ENCODE measurements at places on chromosomes 3 and 15. TPM values are rescaled to one million over a fixed set of nuclear protein-coding genes. Genes with fewer than 3 reads are reported as not detected.

DNA sequence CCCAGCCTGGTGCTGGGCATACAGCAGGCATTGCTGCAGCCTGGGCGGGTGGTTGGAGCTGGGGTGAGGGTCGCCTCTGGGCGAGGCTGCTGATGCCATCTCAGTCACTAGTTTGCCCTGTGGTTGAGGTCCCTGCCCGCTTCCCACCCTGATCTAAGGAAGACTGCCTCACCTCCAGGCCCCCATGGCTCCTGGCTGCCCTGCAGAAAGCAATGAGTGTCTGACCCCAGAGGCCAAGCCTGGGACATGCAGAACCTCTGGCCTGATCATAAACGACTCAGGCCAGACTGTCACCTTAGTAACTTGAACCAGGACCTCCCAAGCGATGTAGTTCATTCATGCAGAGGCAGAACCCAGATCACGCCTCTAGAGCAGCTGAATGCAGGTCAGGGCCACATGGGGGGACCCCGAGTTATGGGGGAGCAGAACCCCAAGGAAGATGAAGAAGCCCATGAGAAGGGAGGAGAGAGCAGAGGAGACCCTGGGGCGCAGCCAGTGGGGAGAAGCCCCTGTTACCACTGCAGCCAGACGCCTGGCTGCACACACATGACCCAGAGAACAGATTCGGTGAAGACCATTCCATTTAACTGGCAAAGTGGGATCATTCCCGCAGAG, 213.9 kb downstream of the TBC1D2B start:
- DNase-seq: no peak

- no peak for DNase-seq
Observed at GRCh38 chr15:42315521-42315920, 42.3 kb upstream of the TMEM87A start.

DNA sequence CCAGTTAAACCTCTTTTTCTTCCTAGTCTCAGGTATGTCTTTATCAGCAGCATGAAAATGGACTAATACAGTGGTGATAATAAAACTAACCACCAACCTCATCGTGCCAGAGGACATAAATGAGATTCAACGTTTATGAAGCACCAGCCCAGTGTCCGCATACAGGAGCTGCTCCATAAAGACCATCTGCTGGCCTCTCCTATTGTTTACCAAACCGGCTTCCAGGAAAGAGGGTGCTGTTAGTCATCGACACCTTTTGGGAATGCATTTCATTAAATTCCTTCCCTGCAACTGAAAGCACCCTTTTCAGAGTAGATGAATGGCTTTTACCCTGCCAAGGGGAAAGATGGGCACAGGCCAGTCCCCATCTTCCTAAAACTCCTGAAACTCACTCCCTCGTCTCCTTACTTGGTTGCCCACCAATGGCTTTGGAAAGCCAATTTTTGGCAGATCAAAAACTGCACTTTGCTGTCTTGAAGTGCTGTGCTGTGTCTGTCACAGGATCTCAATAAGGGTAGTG, 122.1 kb downstream of the AQP9 start:
- no peak for DNase-seq

DNA sequence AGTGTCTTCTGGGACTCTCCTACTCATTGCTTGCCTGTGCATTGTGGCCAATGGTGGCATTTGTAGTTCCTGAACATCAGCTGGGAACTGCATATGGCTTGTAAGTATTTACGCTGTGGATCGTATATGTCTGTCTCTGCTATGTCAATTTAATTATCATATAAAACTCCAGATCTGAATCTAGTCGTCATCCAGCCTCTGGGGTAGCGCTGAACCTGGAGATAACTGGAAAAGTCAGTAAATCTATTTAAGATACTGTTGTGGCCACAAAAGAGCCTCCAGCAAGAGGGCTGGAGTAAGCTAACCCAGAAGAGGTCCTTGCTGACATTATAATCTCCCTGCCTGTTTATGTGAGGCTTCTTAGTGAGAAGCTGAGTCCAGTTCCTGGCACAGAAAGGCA, 21.6 kb downstream of the MFSD1 start:
- DNase-seq: no peak

SELENOS gene
- polyA plus RNA-seq: 43.9 TPM

TRH gene
- polyA plus RNA-seq: not detected

HIGD2B gene
- polyA plus RNA-seq: not detected
